Mesenchymal stem cell (in vitro differentiated cells and primary cell): ENCODE measurements at places on chromosomes 12 and 14.

- H3K27ac ChIP-seq = peak overlapping the region; percentile 69
- H3K4me1 ChIP-seq = peaks cover 2% of the 10 kb centered on the region
- no peak overlapping the region for H3K4me3 ChIP-seq
- no peaks in the 10 kb centered on the region for H3K27me3 ChIP-seq
- DNase-seq = no peak
Observed at GRCh38 chr12:80938397-80938796, 663 bp upstream of the LIN7A start.

GRCh38 chr14:87696485-87696884 lies 296.5 kb downstream of the GALC start:
- H3K4me3 ChIP-seq = no peak overlapping the region
- no peaks in the 10 kb centered on the region for H3K4me1 ChIP-seq
- DNase-seq = no peak
- H3K27me3 ChIP-seq = no peaks in the 10 kb centered on the region

- no peak for DNase-seq
- no peak overlapping the region for H3K4me3 ChIP-seq
- no peaks in the 10 kb centered on the region for H3K27me3 ChIP-seq
- no peaks in the 10 kb centered on the region for H3K4me1 ChIP-seq
- H3K36me3 ChIP-seq = no peaks in the 10 kb centered on the region
- no peak overlapping the region for H3K27ac ChIP-seq
Observed at GRCh38 chr14:97379091-97379531, 581.9 kb downstream of the VRK1 start.

DNA sequence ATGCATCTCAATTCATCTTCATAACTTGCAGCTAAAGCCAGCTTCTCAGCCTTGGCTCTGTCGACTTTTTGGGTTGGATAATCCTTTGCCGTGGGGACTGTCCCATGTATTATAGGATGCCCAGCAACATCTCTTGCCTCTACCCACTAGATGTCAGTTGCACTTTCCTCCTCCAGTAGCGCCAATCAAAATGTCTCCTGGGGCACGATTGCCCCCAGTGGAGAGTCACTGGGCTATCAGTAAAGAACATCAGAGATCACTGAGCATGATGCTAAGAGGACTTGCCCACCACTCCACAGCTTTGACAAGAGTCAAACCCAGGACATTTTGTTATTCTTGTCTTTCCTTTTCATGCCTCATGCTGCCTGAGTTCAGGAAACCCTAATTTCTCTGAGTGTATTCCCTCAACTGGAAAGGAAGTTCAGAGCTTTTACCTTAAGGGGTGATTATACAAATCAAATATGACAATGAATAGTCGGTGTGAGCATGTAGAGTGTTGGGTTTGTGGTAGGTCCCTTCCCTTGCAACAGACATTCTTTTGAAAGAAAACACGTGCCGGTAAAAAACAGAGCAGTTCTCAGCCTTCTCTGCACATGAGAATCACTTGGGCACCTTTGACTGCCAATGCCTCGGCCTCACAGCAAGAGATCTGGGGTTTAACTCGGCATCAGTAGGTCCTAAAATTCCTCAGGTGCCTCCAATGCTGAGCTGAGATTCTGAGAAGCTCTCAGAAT lies 980.6 kb downstream of the VRK1 start:
- no peaks in the 10 kb centered on the region for H3K36me3 ChIP-seq
- no peak overlapping the region for H3K27ac ChIP-seq
- no peaks in the 10 kb centered on the region for H3K27me3 ChIP-seq
- no peak overlapping the region for H3K4me3 ChIP-seq
- no peaks in the 10 kb centered on the region for H3K4me1 ChIP-seq

GRCh38 chr12:54941659-54942058 lies 42.9 kb downstream of the TESPA1 start:
- peaks cover 7% of the 10 kb centered on the region for H3K27me3 ChIP-seq
- DNase-seq = no peak
- no peaks in the 10 kb centered on the region for H3K36me3 ChIP-seq
- H3K4me1 ChIP-seq = no peaks in the 10 kb centered on the region
- no peak overlapping the region for H3K4me3 ChIP-seq
